Ovary (tissue), 10 donors: ENCODE measurements at places on chromosomes 12 and 14. TPM values are rescaled to one million over a fixed set of nuclear protein-coding genes. Genes with fewer than 3 reads are reported as not detected.
A peak's percentile ranks its signal among the peaks of the same experiment; 100 is the strongest.

DNA sequence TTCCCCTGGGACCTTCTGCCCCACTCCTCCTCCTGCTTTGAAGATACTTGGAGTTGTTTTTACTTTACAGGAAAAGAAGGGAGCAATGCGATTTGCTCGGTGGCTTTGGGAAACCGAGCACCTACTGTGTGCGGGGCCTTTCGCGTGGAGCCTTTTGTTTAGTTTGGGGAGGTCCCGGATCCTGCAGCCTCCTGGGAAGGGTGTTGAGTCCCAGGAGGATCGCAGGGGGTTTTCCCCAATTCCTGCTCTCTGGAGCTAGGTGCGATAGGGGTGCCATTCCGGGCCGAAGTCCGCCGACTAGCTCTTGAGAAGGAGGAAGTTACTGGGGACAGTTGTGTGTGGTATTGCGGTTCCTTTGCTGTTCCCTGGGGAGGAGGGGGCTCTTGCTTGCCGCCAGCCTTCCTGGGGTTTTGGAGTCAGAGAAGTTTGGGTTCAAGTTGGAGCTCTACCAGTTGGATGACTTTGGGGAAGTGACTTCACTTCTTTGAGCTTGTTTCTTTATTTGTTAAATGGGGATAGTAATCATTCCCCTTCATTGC lies 1.1 kb downstream of the BRI3BP start:
- H3K4me1 ChIP-seq = no peaks in the 10 kb centered on the region
- DNase-seq = no peak
- no peaks in the 10 kb centered on the region for H3K27me3 ChIP-seq
- no peaks in the 10 kb centered on the region for H3K36me3 ChIP-seq
- H3K4me3 ChIP-seq = peak overlapping the region; percentile 50
- H3K27ac ChIP-seq = no peak overlapping the region

DNA sequence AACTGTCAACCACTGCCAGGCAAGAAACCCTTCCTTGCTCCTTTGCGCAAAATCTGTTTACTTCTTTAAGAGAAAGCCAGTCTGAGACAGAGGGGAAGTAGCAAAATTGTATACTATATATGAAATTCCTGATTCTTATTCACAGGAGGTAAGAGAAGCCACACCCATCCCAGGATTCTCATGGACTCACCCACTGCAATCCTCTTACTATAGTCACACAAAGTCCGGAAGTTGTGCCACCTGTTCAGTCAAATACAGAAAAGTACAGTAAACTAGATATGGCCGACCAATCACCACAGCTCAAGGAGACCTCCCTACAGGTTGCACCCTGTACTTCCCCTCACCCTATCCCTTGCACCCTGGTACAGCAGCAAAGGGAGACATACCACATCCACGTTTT lies 2.9 kb downstream of the PRMT5 start:
- peaks cover 3% of the 10 kb centered on the region for H3K4me1 ChIP-seq
- H3K4me3 ChIP-seq = no peak overlapping the region
- DNase-seq = no peak

- no peak overlapping the region for H3K4me3 ChIP-seq
- H3K4me1 ChIP-seq = no peaks in the 10 kb centered on the region
- H3K27ac ChIP-seq = no peak overlapping the region
- H3K27me3 ChIP-seq = no peaks in the 10 kb centered on the region
- DNase-seq = no peak
These were observed 61.1 kb upstream of the TMEM132D start for GRCh38 chr12:129964826-129965457.

- peaks cover 7% of the 10 kb centered on the region for H3K36me3 ChIP-seq
- H3K4me3 ChIP-seq = no peak overlapping the region
- DNase-seq = no peak
These were observed 21.2 kb downstream of the PEX5 start for GRCh38 chr12:7210642-7211151.

DNA sequence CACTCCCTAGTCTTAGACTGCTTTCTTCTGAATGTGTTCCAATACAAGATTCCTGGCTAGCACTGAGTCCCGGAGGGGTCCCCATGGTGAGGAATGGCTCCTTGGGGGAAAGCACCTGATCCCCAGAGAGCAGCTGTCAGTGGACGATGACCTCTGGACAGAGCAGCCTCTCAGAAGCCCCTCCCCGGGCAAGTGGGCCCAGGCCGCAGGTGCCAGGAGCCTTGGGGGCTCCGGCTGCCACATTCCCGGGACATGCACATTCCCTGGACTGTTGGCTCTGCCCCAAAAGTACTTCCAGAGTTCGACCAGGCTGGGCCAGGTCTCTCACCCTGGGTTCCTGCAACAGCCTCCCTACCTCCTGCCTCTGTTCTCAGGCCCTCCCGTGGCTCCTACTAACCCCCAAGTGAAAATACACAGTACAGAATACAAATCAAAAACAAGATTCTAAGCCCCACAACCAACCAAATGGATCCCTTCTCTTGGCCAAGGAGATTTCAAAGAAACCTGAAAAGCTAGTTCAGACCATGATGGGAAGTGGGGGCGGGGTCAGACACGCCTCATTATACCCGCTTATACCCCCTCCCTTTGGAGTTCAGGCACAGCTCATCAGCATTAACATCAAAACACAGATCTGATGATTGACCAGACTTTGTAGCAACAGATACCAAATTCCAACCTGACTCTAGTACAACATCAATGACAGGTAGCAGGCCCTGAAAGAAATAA lies 23.3 kb upstream of the BTBD6 start:
- no peaks in the 10 kb centered on the region for H3K4me1 ChIP-seq
- DNase-seq = no peak
- H3K4me3 ChIP-seq = no peak overlapping the region
- H3K36me3 ChIP-seq = no peaks in the 10 kb centered on the region

GRCh38 chr14:104389326-104390220 lies 190.0 kb upstream of the C14orf180 start:
- no peak for DNase-seq
- no peak overlapping the region for H3K27ac ChIP-seq
- no peaks in the 10 kb centered on the region for H3K27me3 ChIP-seq

- no peak overlapping the region for H3K4me3 ChIP-seq
- H3K4me1 ChIP-seq = no peaks in the 10 kb centered on the region
- no peaks in the 10 kb centered on the region for H3K36me3 ChIP-seq
- no peak for DNase-seq
- no peaks in the 10 kb centered on the region for H3K27me3 ChIP-seq
These were observed 81.2 kb upstream of the CCDC175 start for GRCh38 chr14:59657769-59658168.

GRCh38 chr12:51941011-51941581 lies 10.4 kb upstream of the ACVR1B start:
- H3K4me1 ChIP-seq = peaks cover 4% of the 10 kb centered on the region
- no peak for DNase-seq
- H3K27me3 ChIP-seq = no peaks in the 10 kb centered on the region
- H3K27ac ChIP-seq = no peak overlapping the region

RIPK3 gene
- total RNA-seq = 1.0 TPM

OTX2 gene
- total RNA-seq = not detected

PNMA1 gene
- total RNA-seq = 79.7 TPM

ZNF10 gene
- 13.6 TPM for total RNA-seq

MANSC1 gene
- total RNA-seq = 14.1 TPM

GAS2L3 gene
- total RNA-seq = 3.8 TPM

RTL1 gene
- 0.40 TPM for total RNA-seq
